Midbrain (tissue), 1 donor: ENCODE measurements at places on chromosomes 2 and 18.

DNA sequence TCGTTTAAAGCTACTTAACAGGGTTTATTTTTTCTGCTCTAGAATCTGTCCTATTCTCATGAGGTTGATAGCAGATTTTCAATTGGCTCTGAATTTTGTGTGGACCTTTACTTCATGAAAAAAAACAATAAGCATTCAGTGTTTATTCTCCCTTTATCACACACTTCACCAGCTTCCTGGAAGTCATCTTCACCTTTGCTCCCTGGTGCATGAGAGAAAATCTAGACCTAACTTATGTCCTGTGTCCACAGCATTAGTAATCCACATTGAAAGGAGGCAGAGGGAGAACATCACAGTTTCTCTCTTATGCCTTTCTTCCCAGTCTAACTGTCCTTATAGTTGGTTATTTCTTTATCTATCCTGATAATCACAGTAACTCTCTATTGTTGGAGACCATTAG is 316.1 kb downstream of the PTH2R start:
- no peak for DNase-seq

- DNase-seq: peak; percentile 7
Observed at GRCh38 chr2:153870308-153870707, 1.4 kb upstream of the GALNT13 start.

DNA sequence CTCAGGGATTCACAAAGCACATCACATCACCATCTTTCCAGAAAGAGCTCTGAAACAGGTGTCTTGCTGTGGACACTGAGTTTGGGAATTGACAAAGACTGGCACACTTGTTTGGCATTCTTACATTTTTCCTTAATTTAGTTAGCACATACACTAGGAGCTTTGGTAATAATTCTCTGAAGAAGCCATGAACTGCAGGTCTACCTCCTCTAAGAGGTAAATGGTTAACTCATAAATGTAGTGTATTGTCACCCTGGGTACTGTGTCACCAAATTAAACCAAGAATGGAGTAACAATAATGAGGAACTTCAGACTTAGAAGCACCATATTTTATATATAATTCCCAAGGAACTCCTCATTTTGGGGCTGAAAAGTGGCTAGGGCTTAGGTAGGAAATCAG is 22.6 kb downstream of the EIF4E2 start:
- no peak for DNase-seq

GRCh38 chr18:63106727-63107126 is 212.8 kb downstream of the BCL2 start:
- DNase-seq: no peak

- DNase-seq: no peak
Observed at GRCh38 chr18:23380817-23381216, 72.3 kb upstream of the RIOK3 start.

GRCh38 chr2:8365331-8365910 is 316.4 kb upstream of the ID2 start:
- peak; percentile 44 for DNase-seq

DNA sequence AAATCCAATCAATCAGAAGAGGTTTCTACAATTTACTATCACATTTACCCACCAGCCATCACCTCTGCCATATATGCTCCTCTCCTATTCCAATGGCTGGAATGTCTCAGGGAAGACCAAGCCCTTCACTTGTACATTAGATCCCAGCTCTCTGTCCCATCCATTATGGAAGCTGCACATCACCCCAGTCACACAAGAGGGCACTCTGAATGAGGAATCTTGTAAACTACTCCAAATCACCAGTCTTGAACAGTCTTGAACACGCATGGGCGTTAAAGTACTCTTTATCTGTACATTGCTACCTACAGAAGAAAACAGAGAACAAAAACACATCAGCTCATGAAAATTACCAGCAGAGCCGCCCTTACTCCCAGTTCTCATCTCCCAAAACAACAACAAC is 38.7 kb downstream of the ZC3H8 start:
- DNase-seq: no peak

DNA sequence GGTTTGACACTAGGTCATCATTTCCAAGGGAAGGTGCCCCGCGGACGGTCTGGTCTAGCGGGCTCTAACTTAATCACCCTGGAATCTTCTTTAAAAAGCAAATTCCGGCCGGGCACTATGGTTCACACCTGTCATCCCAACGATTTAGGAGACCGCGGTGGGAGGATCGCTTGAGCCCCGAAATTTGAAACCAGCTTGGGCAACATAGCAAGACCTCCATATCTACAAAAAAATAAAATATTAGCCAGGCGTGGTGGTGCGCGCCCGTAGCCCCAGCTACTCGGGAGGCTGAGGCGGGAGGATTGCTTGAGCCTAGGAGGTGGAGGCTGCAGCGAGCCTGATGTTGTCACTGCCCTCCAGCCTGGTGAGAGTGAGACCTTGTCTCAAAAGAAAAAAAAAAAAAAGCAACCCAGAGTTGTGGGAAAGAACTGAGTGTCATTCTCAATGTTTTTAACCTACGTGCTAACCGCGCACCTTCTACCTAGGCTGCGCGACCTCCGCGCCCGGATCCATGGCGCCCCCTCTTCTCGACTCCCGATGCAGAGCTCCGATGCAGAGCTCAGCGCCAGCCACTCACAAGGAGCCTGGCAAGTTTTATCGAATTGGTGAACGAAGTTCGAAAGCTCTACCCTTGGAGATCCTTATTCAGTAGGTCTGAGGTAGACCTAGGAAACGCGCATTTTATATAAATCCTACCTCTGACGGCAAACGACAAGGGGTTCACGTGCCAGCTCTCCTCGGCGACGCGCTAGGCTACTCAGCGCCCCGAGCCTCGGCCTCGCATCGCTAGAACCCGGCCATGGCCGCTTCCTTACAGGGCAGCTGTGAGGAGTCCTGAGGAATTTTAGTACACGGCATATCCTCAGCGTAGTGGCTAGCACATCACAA is 888 bp upstream of the TWSG1 start:
- no peak for DNase-seq

- no peak for DNase-seq
Observed at GRCh38 chr18:8307960-8308359, 301.3 kb upstream of the RAB12 start.

- no peak for DNase-seq
Observed at GRCh38 chr2:113169002-113169530, 4.7 kb upstream of the PSD4 start.

DNA sequence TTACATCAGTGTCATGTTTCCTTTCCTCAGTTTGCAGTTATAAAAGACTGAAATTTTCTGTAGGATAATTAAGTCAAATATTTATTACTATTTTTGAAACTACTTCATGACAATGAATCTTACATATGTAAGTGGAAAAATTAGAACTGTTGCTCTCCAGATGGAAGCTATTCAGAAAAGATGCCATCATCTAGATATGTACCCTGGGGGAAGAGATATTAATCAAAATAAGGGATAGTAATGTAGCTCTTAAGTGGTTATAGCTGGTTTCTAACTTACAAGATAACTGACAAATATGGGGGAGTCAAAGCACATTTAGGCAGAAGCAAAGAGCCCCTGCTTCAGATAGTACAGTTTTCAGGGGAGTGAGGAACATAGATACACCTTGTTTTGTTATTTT is 38.1 kb upstream of the PAX3 start:
- no peak for DNase-seq

DNA sequence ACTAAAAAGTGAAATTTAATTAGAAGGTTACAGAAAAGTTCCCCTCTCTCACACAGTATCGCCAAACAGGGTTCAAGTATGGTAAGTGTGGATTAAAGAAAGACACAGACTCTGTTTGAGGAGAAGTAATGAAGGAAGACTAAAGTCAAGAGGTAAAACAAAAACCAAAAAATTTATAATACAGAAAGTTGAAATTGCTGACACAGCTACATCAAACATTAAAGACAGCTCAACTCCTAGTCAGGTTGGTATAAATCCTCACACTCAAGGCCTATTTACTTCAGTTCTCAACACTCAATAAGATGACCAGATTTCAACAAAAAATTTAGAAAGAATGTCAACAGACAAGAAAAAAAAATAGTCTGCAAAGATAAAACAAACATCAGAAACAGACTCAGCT is 300.5 kb upstream of the LINC00305 start:
- DNase-seq: no peak
